CD4-positive, alpha-beta memory T cell (primary cell): ENCODE measurements at places on chromosomes 16 and 17.
A peak's percentile ranks its signal among the peaks of the same experiment; 100 is the strongest.

- peaks cover 5% of the 10 kb centered on the region for H3K4me1 ChIP-seq
- H3K4me3 ChIP-seq = no peak overlapping the region
- DNase-seq = no peak
- H3K27ac ChIP-seq = no peak overlapping the region
- no peaks in the 10 kb centered on the region for H3K36me3 ChIP-seq
Measured at GRCh38 chr16:30626236-30626635, 16.0 kb upstream of the ZNF689 start.

- H3K27ac ChIP-seq = no peak overlapping the region
- H3K4me3 ChIP-seq = no peak overlapping the region
- no peaks in the 10 kb centered on the region for H3K4me1 ChIP-seq
- no peak for DNase-seq
Measured at GRCh38 chr16:81885976-81886586, 107.0 kb downstream of the PLCG2 start.

DNA sequence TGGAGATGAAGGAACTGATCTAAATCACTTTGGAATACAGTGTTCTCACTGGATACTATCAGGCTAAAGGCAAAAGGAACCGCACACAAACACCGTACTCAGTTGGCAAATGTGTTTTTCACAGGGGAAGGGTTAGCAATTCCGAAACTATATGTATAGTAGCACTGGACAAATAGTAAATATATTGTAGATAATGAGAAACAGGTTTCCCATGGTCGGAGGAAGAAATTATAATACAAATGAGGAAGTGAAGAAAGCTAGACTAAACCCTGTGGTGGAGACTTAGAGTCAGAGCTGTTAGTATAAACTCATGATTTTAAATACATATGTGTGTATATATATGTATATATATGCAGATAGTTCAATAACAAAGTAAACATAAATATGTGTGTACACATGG is 414.1 kb upstream of the SALL1 start:
- H3K36me3 ChIP-seq = no peaks in the 10 kb centered on the region
- H3K27ac ChIP-seq = no peak overlapping the region
- no peaks in the 10 kb centered on the region for H3K27me3 ChIP-seq
- no peaks in the 10 kb centered on the region for H3K4me1 ChIP-seq
- H3K4me3 ChIP-seq = no peak overlapping the region
- no peak for DNase-seq

DNA sequence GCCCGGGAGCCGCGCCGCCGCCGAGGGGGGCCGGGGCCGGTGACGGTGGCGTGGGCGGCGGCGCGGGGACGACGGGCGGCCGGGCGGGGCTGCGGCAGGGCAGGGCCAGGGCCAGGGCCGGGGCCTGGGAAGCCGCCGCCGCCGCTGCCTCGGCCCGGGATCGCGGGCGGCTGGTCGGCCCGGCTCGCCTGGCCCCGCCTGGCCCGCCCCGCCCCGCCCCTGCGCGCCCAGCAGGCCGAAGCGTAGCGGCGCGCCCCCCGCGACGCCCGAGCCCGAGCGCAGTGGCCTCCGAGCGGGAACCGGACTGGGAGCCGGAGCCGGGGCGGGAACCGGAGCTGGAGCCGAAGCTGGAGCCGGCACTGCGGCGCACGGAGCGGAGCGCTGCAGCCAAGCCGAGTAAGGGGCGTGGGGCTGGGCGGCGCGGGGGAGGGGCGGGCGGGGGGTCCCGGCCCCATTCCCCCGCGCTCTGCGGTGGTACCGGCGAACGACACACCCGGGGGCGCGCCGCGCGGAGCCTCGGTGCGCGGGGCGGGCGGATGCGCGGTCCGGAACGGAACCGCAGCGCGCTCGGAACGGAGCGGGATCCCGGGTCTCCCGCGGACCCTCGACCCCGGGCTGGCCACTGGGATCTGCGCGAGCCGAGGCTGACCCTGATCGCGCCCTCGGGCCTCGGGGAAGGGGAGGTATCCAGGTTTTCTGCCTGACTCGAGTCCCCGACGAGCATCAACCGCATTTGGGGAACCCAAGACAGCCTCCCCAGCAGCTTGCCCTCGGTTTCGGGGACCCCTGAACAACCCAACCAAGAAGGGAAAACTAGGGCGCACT is at the start of gene BEAN1:
BEAN1 (plus strand) TSS at position 260 of the 825 bp plus-strand sequence. CDS start 10,382 bp downstream, outside the sequence.
- H3K27me3 ChIP-seq = peaks cover 23% of the 10 kb centered on the region
- no peaks in the 10 kb centered on the region for H3K36me3 ChIP-seq
- peaks cover 11% of the 10 kb centered on the region for H3K4me1 ChIP-seq
- DNase-seq = no peak

- no peak overlapping the region for H3K27ac ChIP-seq
- no peaks in the 10 kb centered on the region for H3K4me1 ChIP-seq
- no peak overlapping the region for H3K4me3 ChIP-seq
Measured at GRCh38 chr16:69888005-69888590, 63.0 kb upstream of the CLEC18A start.

GRCh38 chr17:47956791-47957590 is 692 bp downstream of the PRR15L start:
- no peaks in the 10 kb centered on the region for H3K36me3 ChIP-seq
- H3K4me1 ChIP-seq = no peaks in the 10 kb centered on the region
- no peak overlapping the region for H3K27ac ChIP-seq
- DNase-seq = no peak

DNA sequence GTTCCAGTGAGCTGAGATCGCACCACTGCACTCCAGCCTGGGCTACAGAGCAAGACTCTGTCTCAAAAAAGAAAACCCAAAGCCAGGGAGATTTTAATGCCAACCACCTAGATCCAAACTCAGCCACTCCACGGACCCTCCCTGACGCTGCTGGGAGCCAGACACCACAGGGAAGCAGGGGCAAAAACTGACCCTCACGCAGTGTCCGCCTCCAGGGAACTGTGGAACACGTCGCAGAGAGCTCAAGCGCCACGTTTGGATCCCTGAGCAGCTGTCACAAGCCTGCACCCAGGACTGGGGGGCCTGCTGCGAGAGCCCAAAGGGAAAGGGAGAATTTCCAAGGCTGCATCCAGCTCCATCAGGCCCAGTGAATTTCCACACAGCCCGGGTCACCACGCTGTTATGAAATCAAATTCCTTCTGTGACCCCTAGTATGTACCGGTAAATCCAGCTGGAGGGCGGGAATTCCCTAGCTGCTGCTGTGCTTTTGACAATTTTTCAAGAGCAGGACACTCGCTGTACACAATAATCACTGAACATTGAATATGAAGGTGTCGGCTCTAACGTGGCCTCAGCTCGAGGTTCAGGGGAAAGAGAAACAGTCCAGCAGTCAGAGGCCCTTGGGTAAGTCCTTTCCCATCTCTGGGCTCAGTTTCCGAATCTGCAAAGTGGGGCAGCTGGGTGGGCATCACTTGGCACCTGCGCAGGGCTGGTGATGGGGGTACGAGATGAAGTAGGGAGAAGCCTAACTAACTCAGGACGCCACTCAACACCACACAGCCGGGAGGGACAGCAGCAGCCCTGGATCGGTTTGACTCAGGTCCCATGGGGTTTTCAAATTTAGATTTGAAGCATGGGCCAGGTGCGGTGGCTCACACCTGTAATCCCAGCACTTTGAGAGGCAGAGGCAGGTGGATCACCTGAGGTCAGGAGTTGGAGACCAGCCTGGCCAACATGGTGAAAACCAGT is 8.6 kb downstream of the CARHSP1 start:
- H3K4me3 ChIP-seq = no peak overlapping the region
- peaks cover 26% of the 10 kb centered on the region for H3K4me1 ChIP-seq
- peaks cover 6% of the 10 kb centered on the region for H3K36me3 ChIP-seq
- no peaks in the 10 kb centered on the region for H3K27me3 ChIP-seq
- no peak overlapping the region for H3K27ac ChIP-seq
- no peak for DNase-seq

- no peaks in the 10 kb centered on the region for H3K4me1 ChIP-seq
- H3K4me3 ChIP-seq = no peak overlapping the region
- H3K27me3 ChIP-seq = no peaks in the 10 kb centered on the region
- peaks cover 7% of the 10 kb centered on the region for H3K36me3 ChIP-seq
Measured at GRCh38 chr16:69039333-69039941, 66.0 kb upstream of the HAS3 start.

GRCh38 chr16:28309811-28310311 is 17.5 kb downstream of the SBK1 start:
- peak; percentile 89 for DNase-seq
- peak overlapping the region; percentile 72 for H3K27ac ChIP-seq
- peaks cover 53% of the 10 kb centered on the region for H3K4me1 ChIP-seq
- peaks cover 6% of the 10 kb centered on the region for H3K36me3 ChIP-seq

DNA sequence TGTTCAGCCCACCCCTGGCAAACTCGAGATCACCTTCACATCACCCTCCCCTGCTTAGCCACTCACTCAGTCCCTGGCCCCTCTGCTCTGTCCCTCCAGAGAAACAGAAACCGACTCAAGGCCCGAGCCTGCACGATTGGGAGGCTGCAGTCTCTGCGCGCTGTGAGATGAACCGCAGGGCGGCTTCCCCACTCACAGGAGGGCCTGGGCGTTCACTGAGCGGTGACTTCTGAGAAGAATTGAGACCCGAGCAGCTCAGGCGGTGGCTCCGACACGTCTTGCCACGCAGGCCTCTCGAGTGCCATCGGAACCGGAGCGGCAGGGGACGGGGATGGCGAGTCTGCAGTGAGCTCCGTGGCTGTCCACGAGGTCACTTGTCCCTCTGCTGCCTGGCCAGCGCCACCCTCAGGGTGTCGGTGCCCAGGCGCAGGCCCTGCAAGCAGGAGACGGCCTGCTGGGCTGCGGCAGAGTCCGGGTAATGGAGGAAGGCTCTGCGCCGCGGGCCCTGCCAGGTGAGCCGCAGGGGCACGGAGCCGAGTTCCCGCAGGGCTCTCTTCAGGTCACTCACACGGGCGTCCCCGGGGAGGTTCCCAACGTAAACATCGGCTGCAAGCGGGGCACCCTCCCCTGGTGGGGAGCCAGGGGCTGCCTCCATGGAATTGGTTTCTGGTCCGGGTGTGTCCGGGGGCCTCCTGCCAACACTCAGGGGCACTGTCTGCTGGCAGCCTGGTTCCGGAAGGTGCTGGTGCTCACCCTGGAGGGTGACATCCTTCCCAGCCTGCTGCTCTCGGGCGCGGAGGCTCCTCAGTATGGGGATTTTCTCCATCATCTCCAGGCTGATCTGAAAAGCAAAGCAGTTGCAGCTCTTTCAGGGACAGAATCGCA is 21.6 kb downstream of the FOXF1 start:
- H3K27ac ChIP-seq = no peak overlapping the region
- H3K4me1 ChIP-seq = no peaks in the 10 kb centered on the region
- no peaks in the 10 kb centered on the region for H3K36me3 ChIP-seq
- DNase-seq = no peak
